ENCODE measurements at places on chromosomes 7 and 10.

DNA sequence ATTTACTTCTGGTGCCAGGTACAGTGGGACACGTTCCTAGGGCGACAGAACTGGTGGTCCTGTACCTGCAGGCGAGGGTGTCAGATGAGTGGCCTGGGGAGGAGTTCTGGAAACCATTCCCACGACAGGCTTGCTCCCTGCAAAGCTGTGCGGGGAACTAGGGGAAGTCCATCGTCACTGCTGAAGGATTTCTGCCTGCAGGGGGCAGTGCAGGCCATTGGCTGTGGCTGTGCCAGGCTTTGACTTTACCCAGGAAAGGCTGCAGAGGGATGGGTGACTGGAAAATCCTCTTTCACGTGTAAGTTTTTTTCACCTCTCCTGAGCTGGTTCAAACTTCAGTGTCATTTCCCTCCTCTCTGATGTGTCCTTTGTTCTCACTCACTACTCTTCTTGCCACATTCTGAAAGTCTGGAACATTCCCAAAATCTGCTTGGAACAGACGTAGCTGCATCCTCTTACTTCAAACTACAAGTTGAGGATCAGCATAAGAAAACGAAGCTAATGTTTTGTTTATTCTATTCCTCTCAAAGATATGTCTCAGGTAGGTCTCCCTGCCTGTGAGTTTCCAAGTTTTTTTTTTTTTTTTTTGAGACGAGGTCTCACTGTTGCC, 126.5 kb downstream of the SH2D4B start:
- peak; percentile 2 for DNase-seq

DNA sequence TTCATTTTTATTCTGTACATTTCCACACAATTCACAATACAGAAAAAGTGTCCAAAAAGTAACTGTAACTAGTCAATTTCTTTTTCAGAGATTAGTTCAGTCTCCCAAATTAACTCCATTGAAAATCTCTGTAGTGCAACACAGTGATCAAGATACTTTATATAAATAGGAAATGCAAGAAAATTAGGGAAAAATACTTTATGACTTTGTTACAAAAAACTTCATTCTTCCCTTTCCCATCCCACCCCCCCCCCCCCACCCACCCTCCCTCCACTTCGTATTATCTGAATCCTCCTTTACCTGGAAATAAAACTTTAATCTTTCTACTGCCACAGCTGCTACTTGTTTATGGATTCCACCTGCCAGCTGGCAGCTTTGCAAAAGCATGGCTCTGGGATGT, 37.5 kb upstream of the PTN start:
- DNase-seq = no peak

GRCh38 chr10:110039254-110039653, 31.5 kb downstream of the ADD3 start:
- no peak for DNase-seq

DNA sequence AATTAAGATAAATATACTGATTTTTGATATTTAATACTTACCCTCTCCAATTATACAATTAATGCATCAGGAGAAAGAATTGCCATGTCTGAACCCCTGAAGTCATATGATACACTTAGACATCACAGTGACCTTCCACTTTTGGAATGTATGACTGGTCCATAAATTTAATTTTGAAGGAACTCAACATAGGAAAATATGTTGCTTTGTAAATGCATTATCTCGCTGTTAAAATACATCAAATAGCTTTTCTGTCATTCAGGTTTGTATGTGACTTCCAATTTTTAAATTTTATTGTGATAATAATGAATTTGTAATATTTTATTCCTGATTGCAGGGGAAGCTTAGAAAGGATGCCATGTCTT, 631.9 kb upstream of the ANKRD30A start:
- DNase-seq = no peak

GRCh38 chr7:16318989-16319915, 102.1 kb downstream of the CRPPA start:
- DNase-seq = no peak

DNA sequence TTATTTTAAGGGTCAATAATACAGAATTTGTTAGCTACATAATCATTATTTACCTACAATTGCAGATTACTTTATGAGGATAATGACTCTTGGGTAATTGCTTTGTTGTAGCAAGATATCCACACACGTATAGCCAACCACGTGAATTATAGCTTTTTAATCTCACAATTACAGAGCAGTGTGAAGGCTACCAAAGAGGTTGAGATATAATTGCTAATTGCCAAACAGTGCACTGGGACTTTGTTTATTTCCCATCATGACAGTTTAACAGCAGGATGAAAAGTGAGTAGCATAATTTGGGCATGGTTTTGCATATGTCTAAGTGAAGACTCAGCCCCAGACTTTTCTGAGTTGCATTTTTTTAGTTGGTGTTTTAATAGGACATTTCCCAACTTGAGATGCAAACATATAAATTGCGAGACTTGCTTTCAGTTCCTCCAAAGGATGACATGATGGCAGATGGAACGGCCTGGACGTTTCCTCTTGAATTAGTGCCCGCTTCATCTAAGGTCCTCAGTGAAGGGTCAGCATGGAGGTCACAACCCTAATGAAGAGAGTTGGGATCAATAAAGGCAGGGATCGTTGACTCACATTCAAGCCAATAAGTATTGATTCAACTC, 180.7 kb upstream of the GPR26 start:
- no peak for DNase-seq

GRCh38 chr10:131211146-131211545, 100.4 kb downstream of the TCERG1L start:
- no peak for DNase-seq

- DNase-seq = no peak
Measured at GRCh38 chr7:25288556-25289307, 60.4 kb upstream of the NPVF start.

DNA sequence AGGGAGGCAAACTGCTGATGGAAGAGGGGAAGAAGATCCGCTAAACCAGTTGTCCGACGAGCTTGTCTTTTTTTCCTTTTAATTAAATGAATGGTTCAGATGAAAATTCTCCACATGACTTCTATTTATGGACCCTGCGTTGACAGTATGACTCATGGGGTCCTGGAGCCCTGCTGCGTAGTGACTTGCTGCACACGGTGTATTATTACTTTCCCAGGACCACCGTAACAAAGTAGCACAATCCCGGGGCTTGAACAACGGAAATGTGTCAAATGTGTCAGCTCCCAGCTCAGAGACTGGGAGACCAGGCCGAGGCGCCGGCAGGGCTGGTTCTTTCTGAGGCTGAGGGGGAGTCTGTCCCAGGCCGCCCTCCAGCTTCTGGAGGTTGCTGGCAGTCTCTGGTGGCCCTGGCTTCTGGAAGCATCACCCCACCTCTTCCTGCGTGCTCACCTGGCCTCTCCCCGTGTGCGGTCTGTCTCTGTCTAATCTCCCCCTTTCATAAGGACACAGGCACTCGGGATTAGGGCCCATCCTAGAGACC, 33.8 kb upstream of the MNX1 start:
- no peak for DNase-seq

- no peak for DNase-seq
Measured at GRCh38 chr7:11239316-11239715, 265.6 kb downstream of the PHF14 start.

- peak; percentile 43 for DNase-seq
Measured at GRCh38 chr10:119270762-119271366, 63.5 kb downstream of the GRK5 start.

- DNase-seq = no peak
Measured at GRCh38 chr7:99920149-99920548, 819 bp upstream of the TRIM4 start.

DNA sequence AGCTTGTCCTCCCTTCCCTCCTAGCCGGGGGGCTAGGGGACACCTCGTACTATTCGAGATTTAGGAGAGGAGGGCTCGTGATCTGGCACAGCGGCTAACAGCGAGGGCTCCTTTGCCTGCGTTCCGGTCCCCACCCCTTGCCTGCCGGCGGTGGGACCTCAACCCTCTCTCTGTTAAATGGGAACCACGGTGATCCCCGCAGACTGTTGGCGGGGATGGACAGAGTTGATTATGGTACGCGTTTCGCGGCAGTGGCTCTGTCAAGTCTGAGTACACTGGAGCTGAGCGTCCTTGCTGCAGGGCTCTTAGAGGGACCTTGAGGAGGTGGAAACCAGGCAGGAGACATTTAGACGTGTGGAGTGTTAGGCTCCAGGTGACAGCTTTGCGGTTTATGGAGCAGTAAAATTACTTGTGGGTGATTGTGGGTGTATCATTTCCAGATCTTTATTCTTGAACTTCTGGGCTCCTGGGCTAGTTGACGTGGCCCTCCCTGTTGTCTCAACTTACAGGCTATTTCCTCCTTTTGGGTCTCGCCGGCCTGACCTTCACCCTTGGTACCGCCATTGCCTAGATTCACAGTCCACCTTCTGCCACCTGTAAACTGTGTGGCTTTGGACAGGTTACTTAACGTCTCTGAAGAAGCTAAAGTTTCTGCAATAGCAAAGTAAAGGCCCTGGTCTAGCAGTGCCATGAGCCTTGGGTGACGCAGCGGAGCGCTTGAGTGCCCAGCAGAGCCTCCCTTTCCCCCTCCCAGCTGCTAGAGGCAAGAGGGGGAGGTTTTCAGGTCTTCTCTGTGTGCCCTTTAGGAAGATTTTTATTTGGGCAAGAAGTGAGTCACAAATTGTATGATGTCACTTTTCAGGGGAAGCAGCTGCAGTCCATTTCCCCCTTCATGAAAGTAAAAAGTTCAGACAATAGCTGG, 739 bp downstream of the CASP7 start:
- DNase-seq = peak; percentile 11

DNA sequence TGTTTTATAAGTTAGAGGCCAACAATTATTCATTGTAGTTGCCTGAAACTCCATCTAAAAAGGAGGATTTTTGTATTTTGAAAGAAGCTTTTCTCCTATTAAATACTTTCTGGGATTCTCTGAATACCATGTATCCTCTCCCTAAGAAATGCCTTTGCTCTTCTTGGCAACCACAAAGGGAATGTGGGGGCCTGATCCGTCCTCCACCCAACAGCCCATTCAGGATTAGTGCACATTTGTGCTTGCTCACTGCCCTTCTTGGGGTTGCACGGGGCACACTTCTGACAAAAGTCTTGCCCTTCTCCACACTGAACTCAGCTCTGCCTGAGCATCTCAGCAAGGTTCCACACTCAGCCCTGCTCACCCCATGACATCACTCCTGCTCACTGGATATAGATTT, 194.2 kb downstream of the SLC25A13 start:
- no peak for DNase-seq

DNA sequence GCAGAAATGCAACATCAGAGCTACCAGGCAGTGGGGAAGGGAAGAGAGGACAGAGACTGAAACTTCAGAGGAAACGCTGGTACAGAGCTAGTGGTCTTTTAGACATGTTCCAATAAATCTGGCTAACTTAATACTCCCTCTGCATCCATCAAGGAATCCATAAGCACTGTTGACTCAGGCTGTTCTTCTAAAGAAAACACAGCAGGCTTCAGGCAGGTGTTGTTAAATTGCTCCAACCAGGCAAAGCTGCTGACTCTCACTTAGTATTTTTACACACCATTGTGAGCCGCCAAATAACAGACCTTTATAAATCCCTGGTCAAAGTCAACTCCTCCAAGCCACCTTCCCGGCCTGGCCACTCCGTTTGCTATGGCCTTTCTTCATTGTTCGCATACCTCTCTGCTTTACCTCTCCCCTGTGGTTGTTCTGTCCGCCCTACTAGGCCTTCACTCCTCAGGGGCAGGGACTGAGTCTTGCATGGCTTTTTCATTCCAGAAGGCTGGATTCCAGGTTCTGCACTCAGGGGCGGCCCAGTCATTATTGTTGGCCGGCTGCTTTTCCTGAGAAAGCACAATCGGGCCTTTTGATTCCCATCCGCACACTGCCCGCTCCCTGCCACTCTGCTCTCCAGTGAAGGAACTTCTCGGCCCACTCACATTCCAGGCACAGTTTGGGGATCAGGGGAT, 18.4 kb downstream of the CREB3L2 start:
- no peak for DNase-seq

GRCh38 chr10:78279756-78280155, 246.1 kb downstream of the RPS24 start:
- no peak for DNase-seq

DNA sequence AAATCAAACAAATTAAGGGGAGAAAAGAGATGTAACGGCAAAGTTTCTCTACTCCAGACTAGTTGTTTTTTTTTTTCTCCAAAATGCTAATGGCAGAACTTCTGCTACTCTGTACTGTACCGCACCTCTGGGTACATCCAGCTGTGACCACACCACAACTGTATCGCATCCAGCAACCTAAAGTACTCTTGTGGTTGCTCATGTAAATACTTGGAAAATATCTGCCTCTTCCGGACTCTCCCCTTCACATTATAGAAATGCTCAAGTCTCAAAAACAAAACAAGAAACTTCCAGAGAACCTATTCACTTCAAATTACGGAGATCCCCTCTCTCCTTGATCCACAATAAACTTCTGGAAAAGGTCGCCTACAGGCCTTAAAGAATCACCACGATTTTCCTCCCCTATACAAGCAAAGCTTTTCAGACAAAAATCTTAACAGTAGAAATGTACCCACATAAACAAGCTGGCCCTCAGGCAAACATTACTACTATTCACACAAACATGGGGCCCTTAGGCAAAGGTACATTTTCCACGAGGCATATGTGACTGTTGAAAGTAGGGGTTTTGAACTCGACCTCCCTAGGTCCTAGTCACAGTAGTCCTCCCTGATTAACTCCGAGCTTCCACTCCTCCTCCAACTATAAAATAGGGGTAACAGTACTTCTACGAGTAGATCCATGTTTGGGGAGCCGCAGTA, 222.9 kb upstream of the MKLN1 start:
- no peak for DNase-seq

All from stimulated activated CD4-positive, alpha-beta T cell treated with anti-CD3 and anti-CD28 coated beads, Interleukin-12 subunit alpha, Interleukin-12 subunit beta, amount 100 ng/mL, for 24 hours (primary cell).